ENCODE measurements at places on chromosomes 12 and 14.

DNA sequence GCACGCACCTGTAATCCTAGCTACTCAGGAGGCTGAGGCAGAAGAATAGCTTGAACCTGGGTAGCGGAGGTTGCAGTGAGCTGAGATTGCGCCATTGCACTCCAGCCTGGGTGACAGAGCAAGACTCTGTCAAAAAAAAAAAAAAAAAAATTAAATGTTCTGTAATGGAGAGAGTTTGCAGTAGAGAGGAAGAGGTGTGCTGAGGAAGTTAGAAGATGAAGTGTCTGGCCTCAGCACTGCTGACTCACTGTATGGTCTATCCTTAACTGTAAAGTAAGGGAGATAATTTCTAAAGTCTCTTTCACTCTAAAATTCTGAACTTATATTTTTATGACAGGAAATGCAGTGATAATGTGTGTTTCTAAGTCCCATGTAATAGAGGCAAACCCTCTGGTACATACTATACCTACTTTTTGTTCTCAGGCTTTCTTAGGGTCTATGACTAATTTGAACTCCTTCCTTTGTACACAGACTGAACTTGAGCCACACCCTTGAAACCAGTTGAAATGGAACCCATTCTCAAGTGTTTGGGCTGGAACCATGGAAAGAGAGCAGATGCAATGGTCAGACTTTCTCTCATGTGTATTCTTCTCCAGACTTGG lies 278.1 kb upstream of the FAR2 start:
- DNase-seq, result no peak

DNA sequence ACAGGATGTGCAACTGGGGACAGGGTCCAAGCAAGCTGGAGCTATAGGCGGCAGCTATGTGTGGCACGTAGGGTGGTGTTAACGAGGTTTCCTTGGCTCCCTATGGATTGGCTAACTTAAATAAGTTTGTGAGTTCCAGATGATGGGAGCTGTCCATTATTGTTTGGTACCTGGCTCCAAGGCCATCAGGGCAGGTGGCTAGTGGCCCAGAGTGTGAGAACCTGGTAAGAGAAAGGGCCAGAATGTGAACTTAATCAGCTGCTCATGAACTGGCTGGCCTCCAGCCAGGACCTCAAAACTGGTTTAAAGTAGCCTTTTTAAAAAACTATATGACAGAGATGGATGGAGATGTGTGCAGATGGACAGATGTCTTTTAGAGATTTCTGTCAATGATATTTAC lies 1.5 kb upstream of the BDKRB2 start:
- DNase-seq, result no peak

DNA sequence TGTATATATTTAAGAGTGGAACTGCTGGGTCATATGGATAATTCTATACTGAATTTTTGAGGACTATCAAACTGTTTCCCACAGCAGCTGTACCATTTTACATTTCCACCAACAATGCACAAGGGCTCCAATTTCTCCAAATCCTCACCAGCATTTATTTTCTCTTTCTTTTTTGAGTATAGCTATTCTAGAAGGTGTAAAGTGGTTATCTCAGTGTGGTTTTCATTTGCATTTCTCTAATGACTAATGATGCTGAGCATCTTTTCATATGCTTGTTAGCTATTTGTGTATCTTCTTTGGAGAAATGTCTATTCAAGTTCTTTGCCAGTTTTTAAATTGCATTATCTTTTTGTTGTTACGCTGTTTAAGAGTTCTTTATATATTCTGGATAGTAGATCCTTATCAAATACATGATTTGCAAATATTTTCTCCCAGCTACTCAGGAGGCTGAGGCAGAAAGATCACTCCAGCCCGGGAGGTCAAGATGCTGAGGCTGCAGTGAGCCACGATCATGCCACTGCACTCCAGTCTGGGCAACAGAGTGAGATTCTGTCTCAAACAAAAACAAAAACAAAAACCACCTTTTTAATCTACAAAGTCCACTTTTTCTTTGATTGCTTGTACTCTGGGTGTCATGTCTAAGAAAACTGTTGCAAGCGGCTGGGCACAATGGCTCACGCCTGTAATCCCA lies 32.8 kb downstream of the GTF2A1 start:
- no peak for DNase-seq

DNA sequence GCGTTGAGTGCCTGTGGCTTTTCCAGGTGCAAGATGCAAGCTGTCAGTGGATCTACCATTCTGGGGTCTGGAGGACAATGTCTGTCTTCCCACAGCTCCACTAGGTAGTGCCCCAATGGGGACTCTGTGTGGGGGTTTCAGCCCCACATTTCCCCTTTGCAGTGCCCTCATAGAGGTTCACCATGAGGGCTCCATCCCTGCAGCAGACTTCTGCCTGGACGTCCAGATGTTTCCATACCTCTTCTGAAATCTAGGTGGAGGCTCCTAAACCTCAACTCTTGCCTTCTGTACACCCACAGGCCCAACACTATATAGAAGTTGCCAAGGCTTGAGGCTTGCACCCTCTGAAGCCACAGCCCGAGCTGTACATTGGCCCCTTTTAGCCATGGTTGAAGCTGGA lies 52.9 kb downstream of the PRKCH start:
- DNase-seq, result no peak

DNA sequence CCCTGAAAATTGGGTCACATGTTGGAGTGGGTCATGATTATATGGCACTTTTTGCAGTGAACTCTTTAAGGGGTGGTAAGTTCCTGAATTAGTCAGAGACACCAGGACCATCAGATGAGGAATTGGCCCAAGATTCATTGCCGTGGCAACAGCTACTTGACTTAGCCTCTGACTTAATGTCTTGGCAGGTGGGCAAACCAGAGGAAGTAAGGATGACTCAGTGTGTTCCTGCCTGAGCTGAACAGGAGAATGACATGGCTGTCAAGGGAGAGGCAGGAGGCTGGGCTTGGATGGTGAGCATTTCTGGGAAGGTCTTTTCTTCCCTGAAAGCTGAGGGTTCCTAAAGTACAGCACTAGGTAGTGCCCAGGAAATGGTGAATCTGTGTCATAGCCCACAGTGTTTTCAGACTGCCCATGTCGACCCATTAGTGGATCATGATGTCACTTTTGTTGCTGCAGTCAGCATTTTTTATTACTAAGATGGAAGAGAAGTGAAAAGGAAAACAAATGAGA lies 170.1 kb upstream of the PWP1 start:
- DNase-seq, result peak; percentile 98

GRCh38 chr12:79524507-79525148 lies 166.1 kb downstream of the PAWR start:
- DNase-seq, result no peak

DNA sequence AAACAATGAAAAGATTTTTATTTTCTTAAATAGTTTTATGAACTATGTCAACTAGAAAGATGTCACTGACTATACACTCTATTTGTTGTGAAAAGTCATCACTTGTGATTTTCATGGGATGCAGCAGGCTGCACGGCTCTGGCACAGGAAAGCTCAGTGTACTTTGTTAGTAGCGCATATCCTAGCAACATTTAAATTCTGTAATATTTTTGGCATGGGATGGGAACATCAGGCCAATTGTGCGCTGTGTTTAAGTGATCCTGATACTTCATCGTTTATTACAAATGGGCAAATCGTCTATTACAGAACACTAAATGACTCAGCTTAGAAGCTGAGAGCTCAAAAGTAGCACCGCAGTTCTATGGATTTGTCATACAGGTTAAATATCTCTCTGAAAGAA lies 60.7 kb upstream of the SAV1 start:
- DNase-seq, result no peak

- no peak for DNase-seq
Observed at GRCh38 chr12:33587354-33587753, 147.7 kb upstream of the SYT10 start.

GRCh38 chr14:68951035-68951797 lies 27.9 kb downstream of the ACTN1 start:
- DNase-seq, result peak; percentile 76

GRCh38 chr12:26636710-26637328 lies 196.2 kb downstream of the ITPR2 start:
- DNase-seq, result peak; percentile 69

- DNase-seq, result no peak
Observed at GRCh38 chr14:91068642-91069041, 8.2 kb upstream of the RPS6KA5 start.

GRCh38 chr14:61380984-61381383 lies 59.6 kb downstream of the PRKCH start:
- DNase-seq, result no peak
